Aorta (tissue), 5 donors: ENCODE measurements at places on chromosomes 11 and 22. TPM values are rescaled to one million over a fixed set of nuclear protein-coding genes. Genes with fewer than 3 reads are reported as not detected.

The SHANK3 gene
- 62.9 TPM for total RNA-seq

The ASPHD2 gene
- 2.6 TPM for total RNA-seq

The MS4A15 gene
- not detected for total RNA-seq

The GRAMD4 gene
- total RNA-seq, result 15.6 TPM
